Coronary artery (tissue), 2 donors: ENCODE measurements at places on chromosomes 5 and 9.

DNA sequence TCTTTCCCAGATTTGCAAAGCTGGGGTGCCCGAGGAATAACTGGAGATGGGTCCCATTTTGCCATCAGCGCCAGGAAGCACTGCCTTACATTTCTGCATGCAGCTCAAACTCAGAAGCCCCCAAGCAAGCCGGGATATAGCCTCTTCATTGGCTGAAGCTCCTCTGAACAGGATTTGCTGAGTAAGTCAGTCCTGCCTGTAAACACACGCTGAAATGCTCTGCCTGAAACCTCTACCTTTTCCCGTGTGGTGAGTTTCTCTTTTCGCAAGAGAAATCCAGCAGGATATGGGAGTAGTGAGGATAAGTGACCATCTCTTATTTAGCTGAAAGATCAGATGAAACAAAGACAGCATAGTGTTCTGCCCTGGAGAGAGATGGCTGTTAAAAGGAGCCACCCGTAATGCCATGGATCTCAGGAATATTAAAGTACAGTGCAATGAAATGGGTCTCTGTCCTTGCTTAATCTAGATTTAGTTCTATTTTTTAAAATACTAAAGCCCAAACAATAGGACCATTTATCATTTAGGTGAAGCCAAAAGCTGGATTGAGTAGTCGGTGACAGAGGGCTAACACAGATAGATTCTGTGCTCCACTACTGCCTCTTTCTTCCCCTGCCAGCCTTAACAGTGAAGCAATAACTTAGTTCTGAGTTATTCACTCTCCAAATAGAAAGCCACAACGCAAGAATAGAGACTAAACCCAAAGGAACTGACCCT lies 177.5 kb upstream of the PPP2R2B start:
- no peak for DNase-seq

GRCh38 chr5:40386289-40386688 lies 293.4 kb upstream of the PTGER4 start:
- no peak for DNase-seq

DNA sequence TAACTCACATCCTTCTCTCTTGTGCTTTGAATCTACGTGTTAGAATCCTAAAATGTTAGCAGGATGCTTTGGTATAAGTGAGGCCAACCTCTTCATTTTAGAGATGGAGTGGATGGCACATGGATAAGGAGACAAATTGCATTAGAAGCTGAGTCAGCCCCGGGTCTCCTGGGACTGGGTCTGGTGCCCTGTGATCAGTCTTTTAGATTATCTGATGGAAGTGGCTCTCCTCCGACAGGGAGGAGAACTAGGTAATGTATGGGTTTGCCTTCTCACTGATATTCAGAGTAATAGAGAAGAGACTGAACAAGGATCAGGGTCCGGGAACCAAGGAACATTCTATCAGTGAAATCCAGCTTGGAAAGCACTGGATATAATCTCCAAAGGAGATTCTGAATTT lies 74.9 kb upstream of the TNFSF8 start:
- no peak for DNase-seq

- no peak for DNase-seq
Observed at GRCh38 chr5:36635721-36636390, 29.4 kb downstream of the SLC1A3 start.

- no peak for DNase-seq
Observed at GRCh38 chr5:40733434-40733833, 22.3 kb downstream of the TTC33 start.

GRCh38 chr5:53381-54174 lies 38.4 kb upstream of the PLEKHG4B start:
- DNase-seq = no peak

DNA sequence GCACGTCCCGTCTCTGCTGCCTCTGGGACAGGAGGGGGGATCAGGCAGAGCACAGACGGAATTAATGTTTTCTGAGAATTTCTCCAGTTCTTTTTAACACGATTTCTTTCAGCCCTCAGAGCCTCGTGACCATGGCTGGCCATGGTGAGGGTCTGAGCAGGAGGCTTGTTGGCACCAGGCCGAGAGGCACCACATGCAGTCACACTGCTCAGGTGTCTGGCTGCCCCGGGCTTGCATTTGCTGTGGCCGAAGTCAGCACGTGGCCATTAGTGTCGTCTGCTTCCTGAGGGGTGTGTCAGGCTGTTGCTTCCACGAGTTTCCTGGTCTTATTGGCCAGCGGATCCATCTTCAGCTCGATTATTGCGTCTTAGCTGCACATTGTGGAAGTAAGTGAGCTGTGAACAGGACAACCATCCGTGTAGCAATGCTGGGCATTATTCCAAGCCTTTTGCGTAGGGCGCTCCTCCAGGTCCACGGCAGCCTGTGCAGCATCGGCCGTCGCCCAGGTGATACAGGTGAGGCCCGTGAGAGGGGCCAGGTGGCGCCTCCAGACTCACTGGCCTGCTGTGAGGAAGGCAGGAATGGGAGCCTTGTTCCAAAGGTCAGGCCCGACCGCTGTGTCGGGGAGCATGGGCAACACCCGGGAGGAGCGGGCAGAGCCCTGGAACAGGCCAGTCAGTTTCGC lies 114.2 kb upstream of the CACNA1B start:
- DNase-seq = no peak

- no peak for DNase-seq
Observed at GRCh38 chr5:21665524-21665923, 1187.6 kb downstream of the CDH12 start.

- DNase-seq = no peak
Observed at GRCh38 chr9:70935856-70936255, 185.6 kb downstream of the TRPM3 start.

DNA sequence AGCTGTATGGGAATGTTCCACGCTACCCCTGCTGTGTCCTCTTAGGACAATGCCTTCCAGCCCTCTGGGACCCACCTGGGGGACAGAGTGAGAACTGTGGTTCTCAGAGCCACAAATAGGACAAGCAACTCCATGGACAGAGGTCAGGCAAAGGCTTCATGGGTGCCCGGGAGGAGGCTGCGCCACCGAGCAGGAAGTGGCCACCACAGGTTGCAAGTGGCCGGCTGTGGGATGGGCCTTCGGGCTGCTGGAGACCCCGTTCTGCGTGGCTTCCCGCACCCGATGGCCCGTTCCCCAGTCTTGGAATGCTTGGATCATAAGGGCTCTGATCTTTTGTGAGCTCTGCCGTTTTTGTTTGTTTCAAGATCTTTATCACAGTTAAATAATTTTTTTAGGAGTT lies 118.8 kb downstream of the BOD1 start:
- DNase-seq = no peak

- DNase-seq = no peak
Observed at GRCh38 chr9:134388289-134388808, 62.1 kb downstream of the RXRA start.

DNA sequence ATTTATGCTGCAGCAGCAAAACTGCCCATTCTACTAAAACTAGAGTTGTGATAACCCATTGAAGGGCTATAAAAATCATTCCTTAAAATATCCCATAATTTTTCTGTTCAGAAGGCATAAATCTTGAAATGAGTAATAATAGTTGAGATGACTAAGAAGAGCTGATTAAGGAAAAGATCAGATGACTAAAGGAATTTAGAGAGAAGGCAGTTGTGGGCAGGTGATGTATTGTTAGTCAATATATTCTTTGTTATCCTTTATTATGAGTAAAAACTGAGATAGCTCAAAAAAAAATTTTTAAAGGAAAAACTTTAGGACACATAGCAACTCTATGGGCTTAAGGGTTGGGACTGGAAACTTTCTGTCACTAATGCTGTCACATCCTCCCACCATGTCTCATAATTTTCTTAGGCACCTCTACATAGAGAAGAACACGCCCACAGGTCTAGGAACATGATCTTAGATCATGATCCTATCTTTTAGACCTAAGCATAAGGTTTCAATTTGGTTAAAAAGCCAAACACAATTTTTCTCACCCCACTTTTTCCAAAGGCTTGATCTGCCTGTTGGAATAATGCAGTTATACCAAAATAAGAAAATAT lies 597.5 kb upstream of the MEF2C start:
- no peak for DNase-seq

DNA sequence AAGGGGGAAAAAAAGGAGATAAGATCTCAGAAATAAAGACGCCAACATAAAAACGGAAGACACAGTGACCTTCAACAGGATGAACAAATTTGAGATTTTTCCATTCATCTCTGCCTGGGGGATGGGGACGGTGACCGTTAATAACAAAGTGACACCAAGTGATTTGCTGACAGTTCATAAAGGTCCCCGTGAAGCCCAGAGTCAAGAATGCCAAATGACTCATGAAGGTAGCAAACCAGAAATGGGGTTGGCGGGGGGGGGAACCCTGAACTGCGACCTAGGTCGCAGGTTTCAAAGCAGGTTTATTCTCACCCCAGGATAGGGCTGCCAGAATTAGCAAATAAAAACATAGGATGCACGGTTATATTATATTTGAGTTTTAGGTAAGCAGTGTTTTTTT lies 21.1 kb upstream of the SHB start:
- DNase-seq = peak; percentile 5

GRCh38 chr5:31268686-31269085 lies 75.2 kb downstream of the CDH6 start:
- no peak for DNase-seq

GRCh38 chr5:178143901-178144300 lies 9.8 kb downstream of the NHP2 start:
- no peak for DNase-seq

GRCh38 chr5:26700759-26701384 lies 337.5 kb downstream of the CDH9 start:
- DNase-seq = no peak

GRCh38 chr5:13993926-13994325 lies 49.4 kb upstream of the DNAH5 start:
- DNase-seq = no peak

- DNase-seq = no peak
Observed at GRCh38 chr9:96022445-96023051, 147.1 kb downstream of the ERCC6L2 start.

DNA sequence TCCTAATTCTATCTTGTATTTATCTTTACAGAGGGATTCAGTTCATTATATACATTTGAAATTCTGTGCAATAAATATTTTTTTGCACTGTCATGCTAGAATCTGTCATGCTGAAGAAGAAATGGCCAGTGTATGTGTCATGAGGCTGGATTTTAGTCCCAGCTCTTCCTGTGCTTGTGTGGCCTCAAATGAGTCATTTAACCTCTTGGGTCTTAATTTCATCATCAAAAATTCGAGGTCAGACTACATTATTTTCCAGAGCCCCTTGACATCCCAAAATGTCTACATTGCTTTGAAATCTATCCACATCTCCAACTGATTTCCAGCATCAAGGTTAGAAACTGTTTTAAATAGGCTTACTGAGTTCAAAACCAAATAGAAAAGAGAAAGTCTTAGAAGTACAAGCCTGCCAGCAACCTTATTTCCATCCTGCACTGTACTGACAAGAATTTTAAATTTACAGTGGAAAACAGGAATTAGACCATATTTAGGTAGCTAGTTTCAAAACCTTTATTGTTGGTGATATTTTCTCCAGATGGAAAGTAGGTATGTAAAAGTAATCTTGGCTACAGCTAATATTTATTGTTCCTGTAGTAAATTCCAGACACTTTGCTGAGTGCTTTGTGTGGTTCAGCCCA lies 96.7 kb upstream of the MAMDC2 start:
- DNase-seq = no peak

DNA sequence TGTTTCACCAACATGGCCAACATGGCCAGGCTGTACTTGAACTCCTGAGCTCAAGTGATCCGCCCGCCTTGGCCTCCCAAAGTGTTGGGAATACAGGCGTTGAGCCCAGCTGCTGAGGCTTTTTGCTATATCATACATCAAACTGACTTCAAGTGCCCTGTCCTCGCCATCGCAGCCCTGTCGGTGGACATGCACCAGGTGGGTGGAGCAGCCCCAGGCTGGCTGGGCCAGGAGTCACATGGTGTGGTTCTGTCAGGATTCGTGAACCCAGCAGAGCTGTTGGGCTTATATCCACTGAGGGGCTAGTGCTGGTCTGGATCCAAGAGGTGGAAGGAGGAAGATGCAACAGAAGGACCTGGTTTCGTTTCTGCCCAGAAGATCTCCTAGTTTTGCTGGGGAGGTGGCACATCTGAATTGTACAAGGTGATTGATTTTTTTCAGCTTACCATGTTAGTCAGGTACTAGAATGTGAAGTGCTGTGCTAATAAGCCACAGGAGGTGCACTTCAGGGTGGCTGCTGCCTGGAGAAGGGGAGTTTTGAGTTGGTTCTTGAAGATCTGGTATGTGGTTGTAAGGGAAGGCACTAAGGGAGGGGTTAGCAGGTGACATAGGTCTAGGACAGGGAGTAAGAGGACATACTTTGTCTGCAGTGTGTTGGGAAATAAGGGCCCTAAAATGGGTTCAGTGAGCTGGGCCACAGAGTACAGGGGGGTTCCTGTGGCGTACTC lies 16.1 kb downstream of the PCBD2 start:
- DNase-seq = no peak

DNA sequence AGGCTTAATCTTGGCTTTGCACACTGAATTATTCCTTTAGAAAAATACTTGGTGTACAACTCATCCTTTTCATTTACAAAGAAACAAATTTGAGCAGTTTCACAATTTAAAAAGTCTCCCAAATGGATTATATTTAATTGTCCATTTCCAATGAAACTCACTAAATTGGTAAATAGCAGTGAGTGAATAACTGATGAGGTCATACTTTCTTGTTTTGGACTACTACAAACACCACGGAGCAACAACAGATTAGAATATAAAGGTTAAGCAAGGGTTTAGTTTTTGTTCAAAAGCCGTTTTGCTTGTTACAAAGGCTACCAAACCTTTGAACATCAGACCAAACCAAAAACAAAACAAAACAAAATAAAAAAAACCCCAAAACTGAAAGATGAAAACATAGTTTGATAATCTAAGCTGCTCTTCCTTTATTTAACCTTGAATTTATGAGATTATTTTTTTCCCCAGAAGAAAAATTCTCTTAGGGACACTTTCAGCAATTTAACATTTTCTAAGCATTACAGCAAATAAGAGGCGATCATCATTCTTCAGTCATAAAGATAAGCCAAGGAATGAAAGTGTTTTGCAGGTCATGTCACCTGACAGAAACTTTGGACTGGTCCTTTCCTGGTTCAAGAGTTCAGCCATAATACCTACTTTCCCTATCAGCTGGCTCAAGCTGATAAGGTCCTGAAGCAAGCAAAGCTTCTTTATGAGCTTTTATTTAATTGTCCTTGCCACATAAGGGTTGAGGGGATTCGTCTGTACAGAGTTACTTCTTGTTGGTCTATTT lies 99.7 kb upstream of the CDKN2B start:
- no peak for DNase-seq

DNA sequence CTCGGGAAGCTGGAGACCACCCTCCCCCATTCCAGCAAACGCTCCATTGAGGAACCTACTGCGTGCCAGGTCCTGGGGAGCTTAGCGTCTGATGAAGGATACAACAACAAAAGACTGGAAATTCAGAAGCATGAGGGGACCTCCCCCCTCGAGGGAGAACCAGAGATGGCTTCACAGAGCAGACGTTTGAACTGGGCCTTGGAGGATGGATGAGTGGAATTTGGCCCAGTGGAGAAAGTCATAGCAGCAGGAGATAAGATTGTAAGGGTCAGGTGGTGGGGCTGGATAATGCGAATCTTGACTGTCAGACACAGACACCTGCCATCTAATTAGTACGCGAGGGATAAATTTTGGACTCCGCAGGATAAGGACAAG lies 1.2 kb upstream of the SLC25A51 start:
- no peak for DNase-seq

- DNase-seq = no peak
Observed at GRCh38 chr5:116404016-116404415, 170.6 kb downstream of the SEMA6A start.
